ENCODE measurements at places on chromosomes 2 and 18. TPM values are rescaled to one million over a fixed set of nuclear protein-coding genes. Genes with fewer than 3 reads are reported as not detected.

- H3K27me3 ChIP-seq = no peaks in the 10 kb centered on the region
- H3K4me3 ChIP-seq = no peak overlapping the region
- no peak overlapping the region for H3K27ac ChIP-seq
- no peaks in the 10 kb centered on the region for H3K36me3 ChIP-seq
- H3K4me1 ChIP-seq = no peaks in the 10 kb centered on the region
- no peak for DNase-seq
Measured at GRCh38 chr2:204258890-204259289, 286.4 kb upstream of the PARD3B start.

DNA sequence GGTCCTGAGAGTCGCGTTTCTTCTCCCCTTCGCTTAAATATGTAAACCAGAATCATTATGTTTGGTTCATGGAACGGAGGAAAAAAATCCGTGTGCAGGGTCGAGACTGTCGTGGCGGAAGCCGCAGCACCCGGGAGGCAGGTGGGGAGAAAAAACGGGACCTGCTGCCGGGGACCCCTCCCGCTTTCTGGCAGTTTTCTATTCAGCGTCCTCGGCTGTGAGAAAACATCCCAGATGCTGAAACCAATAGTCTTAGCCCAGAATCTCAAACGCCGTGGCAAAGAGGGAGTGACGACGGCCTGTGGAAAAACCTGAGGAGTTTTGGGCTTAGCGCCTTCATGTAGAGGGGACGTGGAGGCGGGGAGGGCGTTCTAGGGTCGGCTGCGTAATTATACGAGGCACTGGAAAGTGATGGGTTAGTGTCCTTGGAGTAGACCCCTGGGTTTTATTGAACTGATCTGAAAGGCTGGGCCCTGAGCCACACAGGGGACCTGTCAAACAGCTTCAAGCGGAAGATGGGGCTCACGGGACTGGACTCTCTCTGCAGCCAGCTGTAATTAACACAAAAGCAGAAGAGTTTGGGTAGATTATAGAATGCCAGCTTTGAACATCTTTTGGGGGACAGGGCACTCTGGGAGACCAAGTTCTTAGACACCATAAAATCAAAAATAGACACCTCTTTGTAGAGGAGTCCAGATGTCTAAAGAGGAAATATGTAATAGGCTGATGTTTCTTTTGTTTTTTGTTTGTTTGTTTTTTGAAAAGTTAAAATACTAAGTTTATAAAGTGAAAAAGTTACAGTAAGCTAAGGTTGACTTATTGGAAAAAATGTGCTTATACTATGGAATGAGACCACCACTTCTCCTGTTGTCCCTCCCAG lies 834 bp upstream of the BUB1 start:
- H3K4me3 ChIP-seq = peak overlapping the region; percentile 87
- H3K36me3 ChIP-seq = peaks cover 5% of the 10 kb centered on the region

DNA sequence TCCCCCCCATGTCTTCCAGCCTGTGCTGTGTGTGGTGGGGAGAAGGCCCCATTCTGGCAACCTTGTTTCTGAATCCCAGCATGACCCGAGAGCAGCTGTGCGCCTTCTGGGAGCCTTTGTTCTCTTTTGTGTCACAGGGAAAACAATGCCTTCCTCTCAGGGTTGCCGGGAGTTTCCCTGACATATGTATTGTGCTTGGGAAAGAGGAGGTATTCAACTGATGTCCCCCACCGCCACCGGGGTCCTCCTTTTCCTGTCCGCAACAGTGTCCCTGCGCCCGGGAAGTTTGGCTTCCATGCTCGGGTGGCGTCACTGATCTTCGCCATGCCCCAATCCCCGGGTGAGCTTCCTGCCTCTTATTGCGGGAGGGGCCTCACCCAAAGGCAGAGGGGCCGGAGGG lies 77.5 kb upstream of the ASB18 start:
- H3K27me3 ChIP-seq = no peaks in the 10 kb centered on the region
- no peaks in the 10 kb centered on the region for H3K4me1 ChIP-seq
- no peak overlapping the region for H3K27ac ChIP-seq
- H3K4me3 ChIP-seq = no peak overlapping the region
- H3K36me3 ChIP-seq = no peaks in the 10 kb centered on the region

Gene SEPTIN2
- total RNA-seq = 189 TPM

All from naive thymus-derived CD4-positive, alpha-beta T cell (primary cell).